ENCODE measurements at places on chromosomes 13 and 19.

DNA sequence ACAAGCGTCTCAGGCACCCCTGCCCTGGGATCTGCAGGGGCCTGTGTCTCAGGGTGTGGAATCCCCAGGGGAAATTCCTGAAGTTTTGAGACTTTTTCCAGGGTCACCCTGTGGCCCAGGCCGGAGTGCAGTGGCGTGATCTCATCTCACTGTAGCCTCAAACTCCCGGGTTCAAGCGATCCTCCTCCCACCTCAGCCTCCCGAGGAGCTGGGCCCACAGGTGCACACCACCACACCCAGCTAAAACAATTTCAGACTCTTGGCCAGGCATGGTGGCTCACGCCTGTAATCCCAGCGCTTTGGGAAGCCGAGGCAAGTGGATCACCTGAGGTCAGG is 4.0 kb downstream of the CAPN12 start:
- DNase-seq, result no peak

- peak; percentile 33 for DNase-seq
These were observed 2.0 kb downstream of the SPART start for GRCh38 chr13:36344173-36344572.

GRCh38 chr13:24301434-24301833 is 7.9 kb upstream of the C1QTNF9 start:
- no peak for DNase-seq

- DNase-seq, result no peak
These were observed 17.1 kb upstream of the CHST8 start for GRCh38 chr19:33604651-33605050.

DNA sequence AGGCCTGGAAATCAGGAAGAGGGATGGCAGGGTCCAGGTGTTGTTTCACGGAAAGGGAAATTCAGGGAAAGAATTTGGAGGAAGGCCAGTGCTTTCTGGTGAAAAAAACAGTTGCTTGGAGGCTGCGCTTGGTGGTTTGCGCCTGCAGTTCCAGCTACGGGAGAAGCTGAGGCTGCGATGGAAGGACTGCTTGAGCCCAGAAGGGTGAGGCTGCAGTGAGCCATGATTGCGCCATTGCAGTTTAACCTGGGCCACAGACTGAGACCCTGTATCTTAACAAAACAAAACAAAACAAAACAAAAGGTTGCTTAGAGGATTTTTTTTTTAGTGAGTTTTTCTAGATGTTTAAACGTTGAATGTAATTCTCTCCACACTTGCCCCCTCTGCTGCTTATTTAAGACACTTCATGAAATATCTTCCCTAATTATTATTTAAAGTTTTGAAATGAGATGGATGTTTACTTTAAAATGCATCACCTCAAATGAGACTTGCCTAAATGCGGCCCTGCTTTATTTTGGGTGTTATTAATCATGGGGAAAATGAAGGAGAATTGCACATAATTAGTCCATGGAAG is 75.4 kb upstream of the TRPC4 start:
- DNase-seq, result no peak

- DNase-seq, result peak; percentile 24
These were observed 509 bp downstream of the TPP2 start for GRCh38 chr13:102597029-102597961.

- peak; percentile 8 for DNase-seq
These were observed 140.9 kb downstream of the KCNRG start for GRCh38 chr13:50156140-50156539.

DNA sequence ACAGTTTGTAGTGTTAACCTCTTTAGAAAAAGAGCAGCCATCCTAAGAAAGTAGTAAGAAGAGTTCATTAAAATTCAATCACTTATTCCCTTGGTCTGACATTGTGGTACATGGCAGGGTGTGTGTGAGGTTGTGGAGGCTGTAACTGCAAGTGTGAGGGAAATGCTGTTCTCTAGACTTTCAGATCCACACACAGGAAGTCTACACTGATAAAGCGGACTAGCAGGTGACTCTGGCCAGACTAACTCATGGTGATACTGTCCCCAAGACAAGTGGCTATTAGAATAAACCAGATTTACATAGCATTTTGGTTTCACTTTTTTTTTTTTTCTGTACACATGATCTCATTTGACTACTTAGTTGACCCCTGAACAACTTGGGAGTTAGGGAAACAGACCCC is 10.0 kb downstream of the MTIF3 start:
- no peak for DNase-seq

GRCh38 chr13:47144782-47145181 is 247.9 kb upstream of the HTR2A start:
- no peak for DNase-seq

- no peak for DNase-seq
These were observed 11.9 kb upstream of the SLC10A2 start for GRCh38 chr13:103078158-103078557.

GRCh38 chr19:30883071-30883470 is 466.2 kb downstream of the TSHZ3 start:
- DNase-seq, result no peak

DNA sequence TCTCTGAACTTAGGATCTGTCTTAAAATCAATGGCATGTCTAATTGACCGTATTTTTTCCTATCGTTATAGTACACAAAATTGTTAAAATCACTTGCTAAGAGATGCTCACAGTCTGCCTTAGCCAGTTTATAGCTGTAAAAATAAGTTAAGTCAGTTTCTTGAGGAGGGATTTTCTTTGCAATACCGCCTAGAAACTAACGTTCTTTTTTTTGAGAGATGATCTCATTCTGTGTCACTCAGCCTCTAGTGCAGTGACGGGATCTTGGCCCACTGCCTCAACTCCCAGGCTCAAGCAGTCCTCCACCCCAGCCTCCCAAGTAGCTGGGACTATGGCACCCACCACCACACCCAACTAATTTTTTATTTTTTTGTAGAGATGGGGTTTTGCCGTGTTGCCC is 4.4 kb downstream of the CKAP2 start:
- peak; percentile 25 for DNase-seq

GRCh38 chr19:32750441-32751055 is 31.0 kb downstream of the TDRD12 start:
- no peak for DNase-seq

DNA sequence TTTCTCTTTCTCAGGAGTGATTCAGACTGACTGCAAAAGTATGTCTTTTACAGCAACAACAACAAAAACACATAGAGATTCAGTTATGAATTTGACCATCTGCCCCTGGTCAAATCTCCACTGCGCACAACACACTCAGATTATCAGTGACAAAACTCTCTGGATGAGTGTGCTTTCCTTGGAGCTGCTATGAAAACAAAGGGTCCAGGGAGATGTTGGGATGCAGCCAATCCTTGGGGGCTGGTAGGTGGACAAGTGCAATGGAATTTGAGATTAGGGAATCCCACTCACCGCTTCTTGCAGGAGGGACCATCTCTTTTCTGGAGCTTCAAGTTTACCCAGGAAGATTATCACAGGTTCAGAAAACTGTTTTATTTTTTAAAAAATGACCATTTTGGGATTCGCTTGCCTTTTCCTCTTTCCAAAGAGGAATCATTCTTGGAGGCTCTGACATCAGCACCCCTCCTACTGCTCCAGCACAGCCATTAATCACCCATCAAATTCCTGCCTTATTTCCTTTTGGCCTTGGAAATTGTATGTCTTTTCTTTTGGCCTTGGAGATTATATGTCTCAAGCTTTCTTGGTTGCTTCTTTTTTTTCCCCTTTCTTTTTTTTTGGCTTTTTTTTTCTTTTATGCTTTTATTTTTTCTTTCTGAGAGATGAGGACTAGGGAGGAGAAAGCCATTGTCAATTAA is 311.8 kb downstream of the TSHZ3 start:
- DNase-seq, result no peak

- no peak for DNase-seq
These were observed 58.7 kb downstream of the TEX26 start for GRCh38 chr13:30991184-30991583.

DNA sequence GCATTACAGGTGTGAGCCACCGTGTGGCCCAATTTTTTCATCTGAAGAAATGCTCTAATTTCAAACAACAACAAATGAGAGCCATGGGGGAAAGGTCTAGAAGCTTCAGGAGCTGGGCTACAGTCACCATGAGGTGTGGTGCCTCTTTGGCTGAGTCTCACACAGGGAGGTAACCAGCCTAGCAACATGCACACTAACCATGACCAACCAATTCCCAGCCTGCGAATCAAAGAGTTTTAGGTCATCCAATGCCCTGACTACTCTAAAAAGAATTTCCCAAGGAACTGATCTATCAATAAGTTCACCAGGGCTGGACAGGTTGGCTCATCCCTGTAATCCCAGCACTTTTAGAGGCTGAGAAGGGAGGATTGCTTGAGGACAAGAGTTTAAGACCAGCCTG is 29.9 kb downstream of the PBX4 start:
- no peak for DNase-seq

GRCh38 chr19:4278419-4279266 is at the start of gene SHD:
Gene SHD (plus strand): TSS chr19:4279266. CDS start chr19:4280064, 798 bp downstream.
- no peak for DNase-seq

DNA sequence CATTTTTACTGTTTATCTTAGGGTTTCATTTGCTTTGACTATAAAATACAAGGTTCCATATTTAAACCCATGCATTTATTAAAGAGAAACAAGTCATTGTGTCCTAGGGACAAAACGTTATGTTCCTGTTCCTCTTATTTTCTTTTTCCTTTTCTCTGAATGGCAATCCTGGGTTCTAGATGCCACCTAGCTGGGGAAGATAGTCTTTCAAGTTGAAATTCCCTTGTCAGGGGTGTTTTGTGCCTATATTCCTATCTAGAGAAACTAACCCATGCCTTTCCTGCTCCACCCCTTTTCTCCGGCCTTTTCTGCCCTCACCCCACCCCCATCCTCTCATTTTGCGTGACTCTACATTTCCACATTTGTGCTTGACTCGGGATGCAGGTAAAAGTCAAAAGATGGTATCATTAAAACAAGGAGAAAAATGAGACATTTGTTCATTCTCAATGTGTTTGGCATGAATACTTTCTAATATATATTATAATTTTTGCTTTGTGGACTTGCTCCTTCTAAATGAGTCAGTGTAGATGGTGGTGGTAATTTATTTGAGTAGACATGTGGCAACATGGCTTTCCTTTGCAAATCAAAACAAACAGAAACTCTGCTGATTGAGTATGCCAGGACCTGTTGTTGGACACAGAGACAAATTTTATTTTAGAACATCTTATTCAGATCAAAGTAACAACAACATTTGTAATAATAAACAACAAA is 26.8 kb upstream of the STARD13 start:
- peak; percentile 8 for DNase-seq

DNA sequence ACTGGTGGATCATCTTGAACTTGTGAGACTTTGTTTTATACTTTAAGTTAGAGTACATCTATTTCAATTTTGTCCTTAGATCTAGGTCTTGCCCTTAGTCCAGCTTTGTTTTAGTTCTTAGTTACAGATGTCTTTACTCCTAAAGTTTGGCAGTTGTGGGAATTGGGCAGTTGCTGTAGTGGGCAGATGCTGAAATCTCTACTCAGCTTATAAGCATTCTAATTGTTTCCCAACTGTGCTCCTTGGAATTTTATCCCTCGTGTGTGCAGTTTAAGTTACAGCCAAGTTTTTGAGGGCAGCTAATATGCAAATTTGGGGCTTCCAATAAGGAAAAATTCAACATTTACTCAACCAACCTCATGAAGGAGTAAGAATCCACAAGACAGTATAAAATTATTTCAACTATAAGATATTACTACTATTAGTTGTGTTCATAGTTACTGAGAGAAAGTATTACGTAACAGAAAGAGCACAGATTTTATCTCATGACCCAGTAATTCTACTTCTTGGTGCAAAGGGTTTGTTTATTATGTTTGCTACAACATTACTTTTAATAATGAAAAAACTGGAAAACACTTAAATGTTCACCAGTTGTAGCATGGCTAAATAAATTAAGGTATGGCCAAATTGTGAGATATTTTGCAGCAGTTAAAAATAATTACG is 32.9 kb downstream of the CCDC122 start:
- no peak for DNase-seq

GRCh38 chr13:110107568-110108347 is 199.2 kb downstream of the COL4A1 start:
- DNase-seq, result no peak

GRCh38 chr19:53992815-53993214 is 1.4 kb downstream of the CACNG6 start:
- DNase-seq, result no peak

GRCh38 chr19:13987101-13987890 is 18.8 kb downstream of the RFX1 start:
- DNase-seq, result no peak

GRCh38 chr13:66009241-66009640 is 1220.9 kb downstream of the PCDH9 start:
- DNase-seq, result no peak

GRCh38 chr13:20983386-20983785 is 78.0 kb downstream of the LATS2 start:
- DNase-seq, result no peak

- DNase-seq, result no peak
These were observed 99.0 kb downstream of the MBNL2 start for GRCh38 chr13:97321101-97321500.

DNA sequence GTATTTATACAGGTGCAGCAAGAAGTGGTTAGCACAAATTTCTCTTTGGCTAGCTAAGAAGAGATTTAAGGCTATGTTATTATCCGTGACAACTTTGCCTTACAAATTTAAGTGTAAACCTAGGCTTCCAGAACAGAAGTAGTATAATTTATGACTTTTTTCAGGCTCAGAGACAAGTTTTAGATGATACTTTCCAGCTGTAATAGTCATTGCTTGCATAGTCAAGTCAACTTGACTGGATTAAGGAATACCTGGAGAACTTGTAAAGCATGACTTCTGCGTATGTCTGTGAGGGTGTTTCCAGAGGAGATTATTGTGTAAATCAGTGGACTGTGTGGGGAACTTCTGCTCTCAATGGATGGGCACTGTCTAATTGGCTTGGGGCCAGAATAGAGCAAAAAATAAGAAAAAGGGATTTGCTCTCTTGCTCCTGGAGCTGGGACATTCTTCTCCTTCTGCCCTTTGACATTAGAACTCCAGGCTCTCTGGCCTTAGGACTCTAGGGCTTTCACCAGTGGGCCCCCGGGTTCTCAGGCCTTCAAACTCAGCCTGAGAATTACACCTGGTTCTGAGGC is 33.0 kb downstream of the CYSLTR2 start:
- no peak for DNase-seq

GRCh38 chr19:6039566-6040225 is 61.8 kb upstream of the RANBP3 start:
- no peak for DNase-seq

DNA sequence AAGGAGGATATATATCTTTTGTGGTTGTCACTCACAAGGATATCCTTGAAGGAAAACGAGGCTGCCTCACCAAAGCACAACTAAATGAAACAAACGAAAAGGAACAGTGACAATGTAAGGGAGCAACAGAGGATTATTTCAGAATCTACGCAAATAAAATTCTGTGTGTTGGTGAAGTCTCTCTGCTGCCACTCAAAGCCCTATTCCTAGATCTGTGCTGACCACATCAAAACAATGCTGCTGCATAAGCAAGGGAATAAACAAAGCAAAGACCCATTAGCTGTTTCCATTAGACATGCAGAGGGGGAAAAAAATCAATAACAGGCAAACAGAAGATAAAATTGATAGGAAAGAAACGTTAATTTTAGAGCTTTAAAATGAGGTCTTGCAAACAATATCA is 204.4 kb downstream of the MZT1 start:
- DNase-seq, result no peak

GRCh38 chr19:1025960-1026782 is at the start of gene CNN2:
Gene CNN2 (plus strand): TSS chr19:1026608. CDS start chr19:1026662, 54 bp downstream.
- DNase-seq, result peak; percentile 63

GRCh38 chr19:30587869-30588268 is 215.7 kb downstream of the ZNF536 start:
- no peak for DNase-seq

GRCh38 chr13:50079655-50080202 is 64.5 kb downstream of the KCNRG start:
- DNase-seq, result no peak

GRCh38 chr19:15112385-15112784 is 5.2 kb downstream of the SYDE1 start:
- no peak for DNase-seq

GRCh38 chr13:112624602-112625430 is 36.9 kb upstream of the TUBGCP3 start:
- DNase-seq, result no peak
